ENCODE measurements at places on chromosomes 3 and 15. TPM values are rescaled to one million over a fixed set of nuclear protein-coding genes. Genes with fewer than 3 reads are reported as not detected.
A peak's percentile ranks its signal among the peaks of the same experiment; 100 is the strongest.

- H3K27ac ChIP-seq = no peak overlapping the region
- no peaks in the 10 kb centered on the region for H3K36me3 ChIP-seq
- no peak for DNase-seq
- no peaks in the 10 kb centered on the region for H3K4me1 ChIP-seq
Measured at GRCh38 chr3:153295901-153296300, 133.9 kb downstream of the RAP2B start.

Gene BRPF1
- 13.5 TPM for total RNA-seq

- no peaks in the 10 kb centered on the region for H3K27me3 ChIP-seq
- no peak for DNase-seq
- H3K4me3 ChIP-seq = no peak overlapping the region
- H3K4me1 ChIP-seq = peaks cover 29% of the 10 kb centered on the region
- no peaks in the 10 kb centered on the region for H3K36me3 ChIP-seq
Measured at GRCh38 chr15:61137105-61137792, 91.9 kb downstream of the RORA start.

DNA sequence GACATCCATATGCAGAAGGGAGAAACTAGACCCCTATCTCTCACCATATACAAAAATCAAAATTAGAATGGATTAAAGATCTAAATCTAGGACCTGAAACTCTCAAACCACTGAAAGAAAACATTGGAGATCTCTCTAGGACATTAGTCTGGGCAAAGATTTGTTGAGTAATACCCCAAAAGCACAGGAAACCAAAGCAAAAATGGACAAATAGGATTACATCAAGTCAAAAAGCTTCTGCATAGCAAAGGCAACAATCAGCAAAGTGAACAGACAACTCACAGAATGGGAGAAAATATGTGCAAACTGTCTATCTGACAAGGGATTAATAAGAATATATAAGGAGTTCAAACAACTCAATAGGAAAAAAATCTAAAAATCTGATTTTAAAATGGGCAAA lies 54.8 kb downstream of the MYO9A start:
- no peak overlapping the region for H3K27ac ChIP-seq
- no peak for DNase-seq
- H3K36me3 ChIP-seq = no peaks in the 10 kb centered on the region
- H3K4me1 ChIP-seq = no peaks in the 10 kb centered on the region

Gene C3orf22
- total RNA-seq = 0.54 TPM

Gene C3orf49
- not detected for total RNA-seq

DNA sequence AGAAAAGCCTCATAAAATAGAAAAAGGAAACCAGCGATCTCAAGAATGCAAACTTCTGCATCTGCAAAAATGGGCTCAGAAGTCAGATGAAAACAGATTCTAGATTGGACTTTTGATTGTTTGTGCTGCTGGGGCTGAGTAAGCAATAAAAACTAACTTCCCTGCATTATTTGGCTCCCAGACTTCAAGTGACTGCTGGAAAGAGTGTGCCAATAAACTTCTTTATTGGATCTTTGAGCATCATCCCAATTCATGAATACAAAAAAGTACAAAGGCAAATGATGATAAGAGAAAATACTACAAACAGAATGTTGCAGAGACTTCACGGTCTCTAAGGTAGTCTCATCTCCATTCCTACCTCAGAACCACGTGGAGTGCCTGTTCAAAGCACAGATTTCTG lies 97.9 kb downstream of the FGF12 start:
- no peak overlapping the region for H3K27ac ChIP-seq
- no peaks in the 10 kb centered on the region for H3K4me1 ChIP-seq
- H3K4me3 ChIP-seq = no peak overlapping the region
- H3K36me3 ChIP-seq = no peaks in the 10 kb centered on the region
- no peaks in the 10 kb centered on the region for H3K27me3 ChIP-seq

DNA sequence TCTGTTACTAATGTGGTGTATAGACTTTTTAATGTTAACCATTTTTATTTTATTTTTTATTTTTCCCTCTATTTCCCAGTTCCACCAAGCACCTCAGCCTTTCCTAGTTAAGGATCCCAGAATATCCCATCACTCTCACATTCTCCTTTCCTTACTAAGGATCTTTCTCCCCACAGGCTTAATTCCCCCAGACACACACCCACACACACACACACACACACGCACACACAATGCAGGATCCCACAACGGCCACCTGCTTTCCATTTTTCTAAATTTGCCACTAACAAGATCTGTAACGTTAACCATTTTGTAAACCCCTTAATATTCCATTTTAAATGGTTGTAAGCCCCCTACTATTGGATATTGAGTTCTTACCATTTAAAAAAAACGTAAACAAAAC lies 404.1 kb downstream of the ZIC1 start:
- H3K27me3 ChIP-seq = no peaks in the 10 kb centered on the region
- no peak for DNase-seq
- H3K4me1 ChIP-seq = peaks cover 5% of the 10 kb centered on the region
- no peak overlapping the region for H3K4me3 ChIP-seq
- H3K36me3 ChIP-seq = no peaks in the 10 kb centered on the region
- H3K27ac ChIP-seq = no peak overlapping the region

Gene HAUS2
- 21.4 TPM for total RNA-seq

DNA sequence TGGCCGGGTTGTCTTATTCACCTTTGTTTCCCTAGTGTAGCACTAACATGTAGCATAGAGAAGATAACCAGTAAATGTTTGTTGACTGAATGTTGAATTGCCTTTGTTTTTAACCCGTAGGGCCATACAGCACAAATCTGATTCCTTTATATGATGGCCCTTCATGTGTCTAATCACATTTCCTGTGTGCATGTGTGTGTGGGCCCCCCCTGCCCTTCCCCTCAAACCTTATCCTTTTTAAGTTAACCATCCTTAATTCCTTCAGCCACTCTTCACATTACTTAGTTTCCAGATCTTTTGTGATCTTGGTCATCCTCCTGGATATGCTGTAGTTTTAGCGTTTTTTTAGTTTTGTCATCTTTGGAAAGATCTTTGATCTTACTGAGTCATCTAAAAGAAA lies 4.2 kb downstream of the NEO1 start:
- no peaks in the 10 kb centered on the region for H3K27me3 ChIP-seq
- DNase-seq = no peak
- H3K27ac ChIP-seq = no peak overlapping the region
- H3K36me3 ChIP-seq = no peaks in the 10 kb centered on the region
- no peaks in the 10 kb centered on the region for H3K4me1 ChIP-seq

Gene SEMA3B
- total RNA-seq = 7.9 TPM

Gene SSUH2
- total RNA-seq = 0.16 TPM

Gene ISY1
- total RNA-seq = 23.9 TPM

DNA sequence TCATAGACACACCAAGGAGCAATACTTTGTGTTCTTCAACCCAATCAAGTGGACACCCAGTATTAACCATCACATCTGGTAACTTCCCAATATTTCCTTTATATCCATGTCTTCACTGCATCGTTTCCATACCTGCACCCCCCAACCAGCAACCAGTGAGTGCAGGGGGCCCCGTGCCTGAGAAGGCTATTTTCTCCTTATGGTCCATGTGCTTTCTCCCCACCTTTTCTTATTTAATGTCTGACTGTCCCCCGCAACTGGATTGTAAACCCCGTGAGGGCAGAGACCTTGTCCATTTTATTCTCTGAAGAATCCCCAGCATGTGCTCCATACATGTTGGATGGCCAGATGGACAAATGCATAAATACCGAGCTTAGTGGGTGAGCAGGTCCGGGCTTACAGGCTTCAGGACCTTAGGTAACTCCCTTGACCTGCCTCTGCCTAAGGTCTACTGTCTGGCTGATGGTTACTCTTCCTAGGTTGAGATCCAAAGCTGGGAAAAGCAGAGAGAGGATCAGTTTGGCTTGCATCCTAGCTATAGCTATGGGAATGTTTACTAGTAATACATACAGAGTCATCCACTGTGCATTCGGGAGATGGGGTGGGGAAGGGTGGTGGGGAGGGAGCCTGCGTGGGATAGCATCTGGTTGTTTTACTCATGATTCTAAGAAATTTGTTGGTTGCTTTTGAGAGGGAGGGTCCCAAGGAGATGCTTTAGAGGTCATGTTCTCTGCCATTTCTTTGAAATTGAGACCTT lies 41.5 kb downstream of the PXYLP1 start:
- no peak overlapping the region for H3K27ac ChIP-seq
- H3K4me3 ChIP-seq = no peak overlapping the region
- no peak for DNase-seq
- H3K4me1 ChIP-seq = no peaks in the 10 kb centered on the region
- no peaks in the 10 kb centered on the region for H3K36me3 ChIP-seq

DNA sequence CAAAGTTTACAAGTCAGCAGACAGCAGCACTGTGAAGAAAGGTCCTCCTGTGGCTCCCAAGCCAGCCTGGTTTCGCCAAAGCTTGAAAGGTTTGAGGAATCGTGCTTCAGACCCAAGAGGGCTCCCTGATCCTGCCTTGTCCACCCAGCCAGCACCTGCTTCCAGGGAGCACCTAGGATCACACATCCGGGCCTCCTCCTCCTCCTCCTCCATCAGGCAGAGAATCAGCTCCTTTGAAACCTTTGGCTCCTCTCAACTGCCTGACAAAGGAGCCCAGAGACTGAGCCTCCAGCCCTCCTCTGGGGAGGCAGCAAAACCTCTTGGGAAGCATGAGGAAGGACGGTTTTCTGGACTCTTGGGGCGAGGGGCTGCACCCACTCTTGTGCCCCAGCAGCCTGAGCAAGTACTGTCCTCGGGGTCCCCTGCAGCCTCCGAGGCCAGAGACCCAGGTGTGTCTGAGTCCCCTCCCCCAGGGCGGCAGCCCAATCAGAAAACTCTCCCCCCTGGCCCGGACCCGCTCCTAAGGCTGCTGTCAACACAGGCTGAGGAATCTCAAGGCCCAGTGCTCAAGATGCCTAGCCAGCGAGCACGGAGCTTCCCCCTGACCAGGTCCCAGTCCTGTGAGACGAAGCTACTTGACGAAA lies 24.2 kb downstream of the STARD5 start:
- no peak overlapping the region for H3K27ac ChIP-seq
- no peaks in the 10 kb centered on the region for H3K36me3 ChIP-seq
- no peaks in the 10 kb centered on the region for H3K27me3 ChIP-seq
- peaks cover 8% of the 10 kb centered on the region for H3K4me1 ChIP-seq
- H3K4me3 ChIP-seq = no peak overlapping the region

DNA sequence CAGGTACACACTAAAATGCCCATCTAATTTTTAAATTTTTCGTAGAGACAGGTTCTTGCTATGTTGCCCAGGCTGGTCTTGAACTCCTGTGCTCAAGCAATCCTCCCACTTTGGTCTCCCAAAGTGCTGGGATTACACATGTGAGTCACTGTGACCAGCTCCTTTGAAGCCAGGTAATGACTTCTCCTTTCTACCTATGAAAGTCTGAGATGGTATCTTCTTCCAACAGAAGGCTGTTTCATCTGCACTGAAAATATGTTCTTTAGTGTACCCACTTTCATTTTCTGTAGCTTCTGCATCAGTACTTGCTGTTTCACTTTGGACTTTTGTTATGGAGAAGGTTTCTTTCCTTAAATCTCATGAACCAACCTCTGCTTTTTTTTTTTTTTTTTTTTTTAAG lies 8.8 kb downstream of the OIP5 start:
- H3K4me1 ChIP-seq = no peaks in the 10 kb centered on the region
- DNase-seq = no peak
- no peak overlapping the region for H3K4me3 ChIP-seq
- H3K27ac ChIP-seq = no peak overlapping the region

- H3K36me3 ChIP-seq = no peaks in the 10 kb centered on the region
- DNase-seq = peak; percentile 70
- no peaks in the 10 kb centered on the region for H3K4me1 ChIP-seq
- no peak within 1 kb of the TSS for H3K4me3 ChIP-seq
- no peak within 1 kb of the TSS for H3K27ac ChIP-seq
- no peaks in the 10 kb centered on the region for H3K27me3 ChIP-seq
Measured at GRCh38 chr3:112132975-112133448, at the start of gene GCSAM. Gene GCSAM (minus strand): TSS chr3:112133248. CDS start chr3:112133120, 128 bp downstream.

DNA sequence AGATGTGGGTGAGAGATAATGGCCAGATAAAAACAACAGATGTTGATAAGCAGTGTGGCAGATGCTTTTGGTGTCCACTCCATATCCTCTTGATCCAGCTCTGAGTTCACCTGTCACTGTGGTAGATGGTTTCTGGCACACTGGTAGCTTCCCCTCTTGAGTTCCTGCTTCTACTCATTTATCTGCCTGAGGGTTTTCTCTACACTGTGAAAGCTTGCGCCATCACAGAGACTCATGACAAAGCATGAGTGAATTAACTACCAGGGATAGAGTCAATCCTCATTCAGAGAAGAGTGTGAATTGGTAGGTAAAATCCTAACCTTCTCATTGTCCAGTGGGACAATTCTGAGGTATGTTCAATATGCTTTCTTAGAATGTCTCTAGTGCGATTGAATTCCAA lies 50.0 kb upstream of the ARHGEF26 start:
- no peak for DNase-seq
- H3K4me3 ChIP-seq = no peak overlapping the region
- H3K36me3 ChIP-seq = no peaks in the 10 kb centered on the region
- no peak overlapping the region for H3K27ac ChIP-seq
- H3K27me3 ChIP-seq = no peaks in the 10 kb centered on the region

Gene RBPMS2
- total RNA-seq = 22.1 TPM

GRCh38 chr15:25852661-25853524 lies 10.2 kb downstream of the ATP10A start:
- no peaks in the 10 kb centered on the region for H3K27me3 ChIP-seq
- peak overlapping the region; percentile 92 for H3K27ac ChIP-seq
- H3K4me1 ChIP-seq = peaks cover 20% of the 10 kb centered on the region
- H3K36me3 ChIP-seq = no peaks in the 10 kb centered on the region
- no peak overlapping the region for H3K4me3 ChIP-seq

DNA sequence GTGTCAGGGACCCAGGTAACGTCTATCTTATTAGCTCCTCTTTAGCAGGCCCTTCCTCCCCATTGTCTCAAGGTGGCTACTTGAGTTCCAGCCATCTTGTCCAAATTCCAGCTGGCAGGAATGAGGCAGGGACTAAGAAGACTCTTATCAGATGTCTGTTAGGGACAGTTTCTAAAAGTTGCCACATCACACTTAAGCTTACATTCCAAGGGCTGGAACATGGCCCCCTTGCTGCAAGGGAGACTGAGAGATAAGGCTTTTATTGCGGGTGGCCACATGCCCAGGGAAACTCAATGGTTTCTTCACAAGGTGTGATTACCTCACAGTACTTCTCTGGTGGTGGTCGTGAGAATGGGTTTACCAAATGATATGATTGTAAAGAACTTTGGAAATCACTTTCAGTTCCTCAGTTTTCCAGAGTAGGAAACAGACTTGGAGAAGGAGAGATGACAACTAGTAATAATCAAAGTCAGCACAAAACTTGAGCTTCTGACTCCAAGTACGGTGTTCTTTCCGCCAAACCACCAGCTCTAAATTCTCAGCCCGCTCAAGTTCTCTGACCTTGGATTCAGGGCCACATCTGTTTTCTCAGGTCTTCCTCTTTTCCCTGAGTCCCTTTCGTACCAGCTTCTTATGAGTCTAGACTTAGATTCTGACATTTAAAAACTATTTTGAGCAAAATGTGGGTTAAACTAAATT lies 14.2 kb downstream of the PDIA5 start:
- H3K36me3 ChIP-seq = no peaks in the 10 kb centered on the region
- H3K4me3 ChIP-seq = no peak overlapping the region
- H3K27ac ChIP-seq = peak overlapping the region; percentile 62
- H3K27me3 ChIP-seq = no peaks in the 10 kb centered on the region
- no peak for DNase-seq
